SJSA1 (cell line): ENCODE measurements at places on chromosomes 5 and 9. TPM values are rescaled to one million over a fixed set of nuclear protein-coding genes. Genes with fewer than 3 reads are reported as not detected.

Gene PCDHB7
- 0.85 and 0.87 TPM in 2 replicates for total RNA-seq

Gene IL5
- not detected in 2 replicates for total RNA-seq

Gene NOXA1
- not detected in 2 replicates for total RNA-seq

Gene RABGAP1
- total RNA-seq, result 27.8 and 55.6 TPM in 2 replicates

Gene CXCL14
- 0.29 TPM in 1 of 2 replicates, not detected in the other for total RNA-seq

DNA sequence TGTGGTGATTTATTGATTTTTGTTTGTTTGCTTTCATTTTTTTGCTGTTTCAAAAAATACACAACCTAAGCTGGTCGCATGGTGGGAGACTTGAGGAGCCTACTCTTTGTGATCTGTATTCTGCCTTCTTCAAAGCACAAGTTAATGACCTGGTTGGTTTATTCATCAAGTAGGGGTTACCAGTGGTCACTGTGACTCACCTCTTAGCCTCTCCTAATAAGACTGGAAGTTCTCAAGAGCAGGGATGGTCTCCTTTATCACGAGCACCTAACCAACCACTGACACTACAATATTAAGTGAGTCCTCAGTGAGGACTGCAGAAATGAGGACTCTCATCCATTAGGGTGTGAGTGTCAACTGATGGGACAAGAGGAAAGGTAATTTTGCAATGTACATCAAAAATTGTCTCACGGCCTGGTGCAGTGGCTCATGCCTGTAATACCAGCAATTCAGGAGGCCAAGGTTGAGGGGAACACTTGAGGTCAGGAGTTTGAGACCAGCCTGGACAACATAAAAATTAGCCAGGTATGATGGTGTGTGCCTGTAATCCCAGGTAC is 13.6 kb upstream of the MTMR12 start:
- H3K4me3 ChIP-seq, result no peak overlapping the region
- no peak for DNase-seq
- H3K27me3 ChIP-seq, result no peaks in the 10 kb centered on the region
- H3K4me1 ChIP-seq, result no peaks in the 10 kb centered on the region
- no peaks in the 10 kb centered on the region for H3K36me3 ChIP-seq

- H3K36me3 ChIP-seq, result no peaks in the 10 kb centered on the region
- no peak overlapping the region for H3K4me3 ChIP-seq
- no peaks in the 10 kb centered on the region for H3K4me1 ChIP-seq
- no peak overlapping the region for H3K27ac ChIP-seq
- DNase-seq, result no peak
Measured at GRCh38 chr9:3708751-3709150, 182.9 kb upstream of the RFX3 start.

DNA sequence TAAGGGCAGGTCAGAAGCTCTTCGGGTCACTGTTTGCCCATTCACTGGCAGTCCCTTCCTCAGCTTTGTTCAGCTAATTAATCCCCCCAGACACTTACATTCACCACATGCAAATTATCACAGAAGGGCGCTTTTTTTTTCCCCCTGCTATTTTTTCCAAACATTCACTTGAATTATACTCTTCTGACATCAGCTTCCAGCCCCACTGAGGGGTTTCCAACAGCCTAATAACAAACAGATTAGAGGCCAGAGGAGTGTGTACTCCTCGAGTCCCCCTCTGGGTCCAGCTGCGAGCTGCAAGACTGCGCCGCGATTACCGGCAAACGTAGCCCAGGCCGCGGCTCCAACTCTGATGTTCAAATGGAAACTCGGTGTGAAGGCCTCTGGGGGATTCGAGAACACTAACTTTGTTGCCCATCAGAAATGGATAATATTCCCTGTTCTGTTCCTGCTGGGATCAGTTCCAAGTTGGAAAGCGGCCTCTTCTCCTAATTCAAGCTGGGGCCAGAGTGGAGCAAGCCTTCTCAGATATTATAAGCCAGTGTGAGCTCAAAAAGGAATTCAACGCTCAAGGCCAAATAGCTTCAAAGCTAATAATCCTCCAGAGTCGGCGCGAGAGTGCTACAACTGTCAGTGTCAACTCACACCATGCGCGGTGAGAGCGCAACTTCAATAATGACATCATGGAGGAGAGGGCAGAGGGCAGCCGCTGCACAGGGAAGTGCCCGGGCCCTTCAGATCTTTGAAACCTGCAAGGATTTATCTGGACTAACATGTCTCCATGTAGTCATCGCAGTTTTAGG is 560.8 kb downstream of the BNC2 start:
- H3K27me3 ChIP-seq, result no peaks in the 10 kb centered on the region
- no peak overlapping the region for H3K27ac ChIP-seq
- no peak overlapping the region for H3K4me3 ChIP-seq
- H3K4me1 ChIP-seq, result peaks cover 5% of the 10 kb centered on the region; the same call in 1 of the 2 replicates
- no peaks in the 10 kb centered on the region for H3K36me3 ChIP-seq

DNA sequence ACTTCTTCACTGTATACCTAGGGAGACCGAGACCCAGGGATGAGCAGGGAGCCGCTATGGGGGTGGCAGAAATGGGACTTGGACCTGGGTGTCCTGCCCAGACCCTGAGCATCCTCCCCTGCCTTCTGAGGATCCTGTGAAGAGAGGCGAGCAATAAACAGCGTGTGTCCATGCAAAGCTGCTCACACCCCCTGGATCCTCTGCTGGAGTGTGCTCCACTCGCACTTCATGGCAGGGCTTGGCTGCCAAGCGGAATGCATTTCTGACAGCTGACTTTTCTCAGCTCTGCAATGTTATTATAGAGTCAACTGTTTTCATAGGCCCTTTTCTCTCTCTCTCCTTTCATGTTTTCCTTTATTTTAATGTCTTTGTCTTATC is 31.0 kb upstream of the ALDH1B1 start:
- no peak overlapping the region for H3K27ac ChIP-seq
- no peaks in the 10 kb centered on the region for H3K36me3 ChIP-seq

- peak; percentile 29 for DNase-seq
- H3K27ac ChIP-seq, result no peak overlapping the region
- H3K4me1 ChIP-seq, result no peaks in the 10 kb centered on the region
- H3K36me3 ChIP-seq, result no peaks in the 10 kb centered on the region
Measured at GRCh38 chr9:70639853-70640814, 225.7 kb upstream of the KLF9 start.

GRCh38 chr5:132659598-132660493 is 1.9 kb downstream of the IL13 start:
- H3K27me3 ChIP-seq, result no peaks in the 10 kb centered on the region
- H3K27ac ChIP-seq, result no peak overlapping the region
- DNase-seq, result no peak
- H3K4me1 ChIP-seq, result peaks cover 17% of the 10 kb centered on the region
- H3K4me3 ChIP-seq, result no peak overlapping the region

- DNase-seq, result no peak
- no peak overlapping the region for H3K4me3 ChIP-seq
- no peak overlapping the region for H3K27ac ChIP-seq
- H3K4me1 ChIP-seq, result no peaks in the 10 kb centered on the region
Measured at GRCh38 chr9:132752877-132753592, 82.8 kb downstream of the GTF3C4 start.

DNA sequence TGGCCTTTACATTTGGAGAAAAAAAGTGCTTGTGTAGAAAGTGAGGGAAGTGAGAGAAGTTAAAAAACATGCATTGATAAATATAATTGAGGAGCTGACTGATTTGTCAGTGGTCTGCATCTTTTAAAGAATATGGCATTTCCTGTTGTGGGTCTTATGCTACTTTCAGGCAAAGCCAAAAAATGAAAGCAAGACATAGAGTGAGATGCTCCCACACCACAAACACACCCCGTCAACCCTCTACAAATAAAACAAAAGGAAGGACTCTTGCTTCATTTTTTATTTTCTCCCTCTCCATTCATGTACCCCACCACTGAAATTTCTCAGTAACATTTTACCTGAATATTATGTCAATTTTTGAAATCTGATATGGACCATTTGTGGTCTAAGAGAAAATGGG is 22.1 kb upstream of the PLCXD3 start:
- no peak for DNase-seq
- no peak overlapping the region for H3K4me3 ChIP-seq
- no peaks in the 10 kb centered on the region for H3K27me3 ChIP-seq
- H3K27ac ChIP-seq, result no peak overlapping the region

DNA sequence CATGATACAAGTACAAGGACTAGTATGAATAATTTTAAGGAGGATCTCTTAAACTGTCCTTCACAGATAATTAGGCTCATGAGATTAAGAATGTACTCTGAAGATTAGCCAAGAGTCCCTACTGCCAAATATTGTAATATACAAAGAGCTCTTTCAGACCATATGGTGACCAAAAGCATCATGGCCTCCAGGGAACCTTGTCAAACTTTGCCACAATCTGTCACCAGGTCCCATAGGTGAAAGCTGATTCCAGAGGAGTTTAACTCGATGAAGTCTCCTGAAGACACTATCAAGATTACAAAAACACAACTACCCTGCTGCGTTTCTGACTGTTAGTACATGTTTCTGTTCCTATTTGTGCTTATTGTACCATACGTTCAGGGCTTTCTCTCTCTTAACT is 395.4 kb upstream of the ITGA1 start:
- no peaks in the 10 kb centered on the region for H3K36me3 ChIP-seq
- no peaks in the 10 kb centered on the region for H3K4me1 ChIP-seq
- DNase-seq, result no peak
- no peak overlapping the region for H3K4me3 ChIP-seq
- H3K27me3 ChIP-seq, result no peaks in the 10 kb centered on the region

DNA sequence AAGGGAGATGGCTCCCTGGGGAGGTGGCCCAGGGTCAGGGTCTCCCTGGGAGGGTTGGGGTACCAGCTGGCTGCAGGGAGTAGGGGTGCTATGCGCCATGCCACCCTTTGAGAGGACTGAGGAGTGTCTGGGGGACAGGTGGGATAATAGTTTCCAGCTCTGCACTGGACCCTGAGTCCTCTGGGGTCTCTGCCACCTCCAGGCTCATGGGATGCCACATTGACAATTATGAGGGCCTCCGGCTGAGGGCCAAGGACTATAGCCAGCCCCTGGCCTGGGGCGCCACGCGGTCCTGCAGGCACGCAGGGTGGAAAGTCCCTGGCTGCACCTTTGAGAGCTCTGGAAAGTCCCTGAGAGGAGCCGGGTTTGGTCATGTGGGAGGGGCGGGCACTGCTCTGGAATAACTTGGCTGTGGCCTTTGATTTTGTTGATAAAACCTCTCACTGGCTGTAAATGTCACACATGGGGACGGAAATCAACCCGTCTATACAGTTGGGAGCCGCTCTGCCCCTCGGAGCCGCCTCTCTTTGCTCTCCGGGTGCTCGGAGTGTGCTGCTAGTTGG is 16.0 kb downstream of the TRAF2 start:
- peaks cover 32% of the 10 kb centered on the region for H3K4me1 ChIP-seq
- no peak overlapping the region for H3K4me3 ChIP-seq
- peaks cover 70% of the 10 kb centered on the region for H3K36me3 ChIP-seq
